ENCODE measurements at places on chromosomes 2 and 18. TPM values are rescaled to one million over a fixed set of nuclear protein-coding genes. Genes with fewer than 3 reads are reported as not detected.
A peak's percentile ranks its signal among the peaks of the same experiment; 100 is the strongest.

GRCh38 chr2:143398781-143399180 is 269.6 kb downstream of the ARHGAP15 start:
- H3K27me3 ChIP-seq, result no peaks in the 10 kb centered on the region
- DNase-seq, result no peak
- peaks cover 16% of the 10 kb centered on the region for H3K4me1 ChIP-seq
- no peak overlapping the region for H3K4me3 ChIP-seq
- no peak overlapping the region for H3K27ac ChIP-seq
- no peaks in the 10 kb centered on the region for H3K36me3 ChIP-seq

GRCh38 chr2:211449819-211450218 is 893.4 kb downstream of the CPS1 start:
- H3K36me3 ChIP-seq, result no peaks in the 10 kb centered on the region
- no peak overlapping the region for H3K4me3 ChIP-seq
- H3K27ac ChIP-seq, result no peak overlapping the region
- no peak for DNase-seq
- no peaks in the 10 kb centered on the region for H3K4me1 ChIP-seq
- peaks cover 2% of the 10 kb centered on the region for H3K27me3 ChIP-seq

DNA sequence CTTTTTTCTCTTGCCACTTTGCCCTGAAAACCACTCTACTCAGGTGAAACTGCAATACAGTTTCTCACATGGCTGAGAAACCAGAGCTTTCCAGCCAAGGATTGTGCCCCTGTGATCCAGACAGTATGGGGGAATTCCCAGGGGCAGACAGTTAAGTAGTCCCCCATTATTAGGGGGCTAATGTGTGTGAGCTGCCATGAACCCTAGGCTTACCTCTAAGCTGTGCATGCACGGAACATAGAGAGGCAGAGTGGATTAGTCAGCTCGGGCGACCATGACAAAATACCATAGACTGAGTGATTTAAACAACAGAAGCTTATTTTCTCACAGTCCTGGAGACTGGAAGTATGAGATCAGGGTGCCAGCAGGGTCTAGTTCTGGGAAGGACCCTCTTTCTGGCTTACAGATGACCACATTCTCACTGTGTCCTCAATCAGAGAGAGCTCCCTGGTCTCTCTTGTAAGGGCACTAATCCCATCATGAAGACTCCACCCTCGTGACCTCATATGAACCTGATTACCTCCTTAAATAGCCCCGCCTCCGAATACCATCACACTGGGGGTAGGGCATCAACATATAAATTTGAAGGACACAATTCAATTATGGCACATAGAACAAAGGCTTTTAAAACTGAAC is 215.1 kb downstream of the EIPR1 start:
- no peaks in the 10 kb centered on the region for H3K27me3 ChIP-seq
- peaks cover 18% of the 10 kb centered on the region for H3K36me3 ChIP-seq
- no peak overlapping the region for H3K27ac ChIP-seq
- no peaks in the 10 kb centered on the region for H3K4me1 ChIP-seq
- no peak overlapping the region for H3K4me3 ChIP-seq

GRCh38 chr2:40476436-40476835 is 24.5 kb upstream of the SLC8A1 start:
- no peaks in the 10 kb centered on the region for H3K36me3 ChIP-seq
- H3K27ac ChIP-seq, result no peak overlapping the region
- H3K4me1 ChIP-seq, result no peaks in the 10 kb centered on the region
- no peak for DNase-seq
- H3K4me3 ChIP-seq, result no peak overlapping the region
- H3K27me3 ChIP-seq, result peaks cover 10% of the 10 kb centered on the region

- no peak overlapping the region for H3K4me3 ChIP-seq
- H3K4me1 ChIP-seq, result peaks cover 3% of the 10 kb centered on the region
- H3K36me3 ChIP-seq, result no peaks in the 10 kb centered on the region
- H3K27ac ChIP-seq, result no peak overlapping the region
- no peak for DNase-seq
Observed at GRCh38 chr18:46711444-46711863, 45.4 kb downstream of the ST8SIA5 start.

CFAP210 gene
- total RNA-seq, result not detected

DNA sequence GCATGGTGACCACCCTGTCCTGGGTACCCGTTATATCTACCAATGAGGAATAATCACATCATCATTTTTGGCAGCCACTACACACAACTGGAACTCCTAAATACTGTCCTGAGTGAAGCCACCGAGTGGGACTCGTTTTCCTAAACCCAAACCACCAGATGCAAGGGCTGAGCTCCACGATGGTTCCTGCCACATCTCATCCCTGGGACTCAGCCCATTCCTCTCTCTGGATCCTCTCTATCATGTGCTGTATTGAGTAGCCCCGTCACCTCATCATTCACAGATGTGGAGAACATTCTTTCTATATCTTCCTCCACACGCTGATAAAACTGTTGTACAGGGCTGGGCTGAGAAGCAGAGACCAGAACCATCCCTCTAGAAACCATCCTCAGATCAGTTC is 79.4 kb upstream of the SMAD7 start:
- no peaks in the 10 kb centered on the region for H3K36me3 ChIP-seq
- no peak for DNase-seq

VIT gene
- 0.15 TPM for total RNA-seq

DNA sequence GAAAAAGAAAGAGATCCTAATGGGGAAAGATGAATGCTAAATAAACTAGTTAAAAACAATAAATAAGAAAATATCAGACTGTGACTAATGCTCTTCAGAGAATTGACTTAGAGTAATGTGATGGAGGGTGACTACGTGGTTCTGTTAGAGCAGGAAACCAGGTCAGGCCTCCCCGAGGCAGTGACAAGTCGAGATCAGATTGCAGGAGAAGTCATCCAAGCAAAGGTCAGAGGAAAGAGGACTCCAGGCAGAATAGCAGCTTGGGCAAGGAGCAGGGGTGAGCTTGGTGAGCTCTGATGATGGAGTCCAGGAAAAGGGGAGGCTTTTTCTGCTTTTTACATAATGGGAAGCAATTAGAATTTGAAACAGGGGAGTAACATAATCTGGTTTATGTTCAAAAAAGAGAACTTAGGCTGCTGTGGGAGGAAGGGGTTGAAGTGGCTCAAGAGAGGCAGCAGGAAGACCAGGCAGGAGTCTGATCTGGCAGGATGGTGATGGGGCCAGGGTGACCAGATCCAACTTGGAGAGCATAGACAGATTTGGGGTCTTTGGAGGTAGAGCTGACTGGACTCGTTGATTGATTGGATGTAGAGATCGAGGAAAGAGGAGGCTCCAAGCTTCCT is 27.3 kb upstream of the ITGB6 start:
- DNase-seq, result no peak
- no peaks in the 10 kb centered on the region for H3K36me3 ChIP-seq
- peaks cover 82% of the 10 kb centered on the region for H3K4me1 ChIP-seq
- no peaks in the 10 kb centered on the region for H3K27me3 ChIP-seq
- H3K27ac ChIP-seq, result peak overlapping the region; percentile 97

DNA sequence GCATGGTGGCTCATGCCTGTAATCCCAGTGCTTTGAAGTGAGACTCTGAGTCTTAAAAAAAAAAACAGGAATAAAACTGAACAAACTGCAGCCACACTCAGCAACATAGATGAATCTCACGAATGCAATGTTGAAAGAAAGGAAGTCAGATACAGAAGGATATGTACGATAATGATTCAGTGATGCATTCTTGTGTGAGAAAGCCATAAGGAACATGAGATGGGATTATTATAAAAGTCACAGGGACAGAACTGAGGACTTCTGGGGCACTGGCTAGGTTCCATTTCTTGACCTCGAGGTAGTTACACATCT is 56.9 kb upstream of the SMAD2 start:
- H3K4me1 ChIP-seq, result peaks cover 3% of the 10 kb centered on the region
- DNase-seq, result no peak
- H3K4me3 ChIP-seq, result no peak overlapping the region
- H3K27ac ChIP-seq, result no peak overlapping the region
- peaks cover 10% of the 10 kb centered on the region for H3K27me3 ChIP-seq

ETAA1 gene
- 10.2 TPM for total RNA-seq

- H3K4me1 ChIP-seq, result peaks cover 57% of the 10 kb centered on the region
- H3K36me3 ChIP-seq, result peaks cover 11% of the 10 kb centered on the region
Observed at GRCh38 chr2:235747786-235748091, 253.9 kb downstream of the AGAP1 start.

DNA sequence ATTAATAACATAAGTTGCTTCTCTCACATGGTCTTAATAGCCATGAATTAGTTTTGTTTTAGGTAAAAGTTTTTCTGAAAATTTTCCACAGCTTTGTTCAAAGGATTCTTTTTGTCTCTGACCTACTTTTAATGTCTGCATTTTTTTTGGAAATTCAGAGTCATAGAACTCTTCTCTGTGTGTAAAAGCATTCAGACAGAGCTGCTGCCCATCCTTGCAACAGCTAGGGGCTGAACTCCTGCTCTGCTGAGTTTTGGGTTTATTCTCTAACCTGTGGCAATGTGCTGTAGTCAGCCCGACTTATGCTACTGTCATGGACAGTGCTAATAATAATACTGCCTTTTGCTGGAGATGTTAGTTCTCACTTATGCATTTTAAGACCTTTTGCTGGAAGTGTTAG is 44.1 kb downstream of the RALBP1 start:
- H3K4me3 ChIP-seq, result no peak overlapping the region
- H3K4me1 ChIP-seq, result peaks cover 36% of the 10 kb centered on the region
- no peaks in the 10 kb centered on the region for H3K27me3 ChIP-seq
- peak overlapping the region; percentile 17 for H3K27ac ChIP-seq
- peaks cover 5% of the 10 kb centered on the region for H3K36me3 ChIP-seq

DNA sequence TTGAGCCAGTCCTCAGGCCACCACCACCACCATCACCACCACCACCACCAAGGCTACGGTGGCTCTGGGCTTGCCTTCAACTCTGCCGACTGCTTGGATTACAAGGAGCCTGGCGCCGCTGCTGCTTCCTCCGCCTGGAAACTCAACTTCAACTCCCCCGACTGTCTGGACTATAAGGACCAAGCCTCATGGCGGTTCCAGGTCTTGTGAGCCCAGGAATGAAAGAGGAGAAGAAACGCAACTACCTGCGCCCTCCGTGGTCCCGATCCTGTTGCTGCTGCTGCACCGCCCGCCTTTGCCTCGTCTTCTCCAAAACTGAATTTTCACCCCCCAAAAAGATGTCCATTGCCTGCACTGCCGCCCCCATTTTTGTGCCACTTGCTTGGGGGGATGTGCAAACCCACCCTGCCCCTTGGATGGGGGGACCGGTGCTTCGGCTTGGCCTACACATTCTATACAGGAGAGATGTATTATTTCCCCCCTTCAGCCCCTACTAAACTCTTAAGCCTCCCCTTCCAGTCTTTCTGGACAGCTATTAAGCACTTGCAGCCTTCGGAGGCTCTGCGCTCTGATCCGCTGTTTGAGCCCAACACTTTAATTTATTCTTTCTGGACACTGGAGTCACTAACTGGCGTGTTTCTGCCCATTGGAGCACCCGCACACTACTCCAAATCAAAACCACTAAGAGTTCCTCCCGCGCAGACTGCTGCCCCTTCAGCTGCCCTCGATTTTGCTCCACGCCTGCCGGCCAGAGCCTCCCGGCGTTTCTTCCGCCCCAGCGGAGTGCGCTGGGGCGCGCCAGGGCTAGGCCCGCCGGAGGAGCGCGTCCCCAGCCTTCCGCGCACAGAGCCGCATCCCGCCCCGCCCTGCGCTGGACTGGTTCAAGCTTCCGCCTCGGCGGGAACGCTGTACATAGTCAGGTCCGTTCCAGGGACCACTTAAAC is 5.7 kb downstream of the OTX1 start:
- no peak overlapping the region for H3K27ac ChIP-seq
- peaks cover 11% of the 10 kb centered on the region for H3K36me3 ChIP-seq
- H3K4me1 ChIP-seq, result peaks cover 44% of the 10 kb centered on the region
- DNase-seq, result no peak
- peaks cover 79% of the 10 kb centered on the region for H3K27me3 ChIP-seq

KRTCAP3 gene
- total RNA-seq, result 1.4 TPM

GRCh38 chr2:206212673-206213513 is 53.2 kb downstream of the EEF1B2 start:
- H3K4me1 ChIP-seq, result peaks cover 37% of the 10 kb centered on the region
- peak overlapping the region; percentile 97 for H3K27ac ChIP-seq
- H3K27me3 ChIP-seq, result no peaks in the 10 kb centered on the region
- H3K36me3 ChIP-seq, result no peaks in the 10 kb centered on the region
- H3K4me3 ChIP-seq, result peak overlapping the region; percentile 66
- no peak for DNase-seq

ARL4C gene
- total RNA-seq, result 16.4 TPM

GRCh38 chr2:62540408-62541168 is 34.6 kb upstream of the TMEM17 start:
- peaks cover 4% of the 10 kb centered on the region for H3K27me3 ChIP-seq
- no peak overlapping the region for H3K27ac ChIP-seq
- DNase-seq, result no peak

- peaks cover 51% of the 10 kb centered on the region for H3K4me1 ChIP-seq
- H3K36me3 ChIP-seq, result no peaks in the 10 kb centered on the region
- H3K27ac ChIP-seq, result peak overlapping the region; percentile 99
- no peak for DNase-seq
- no peaks in the 10 kb centered on the region for H3K27me3 ChIP-seq
- peak overlapping the region; percentile 81 for H3K4me3 ChIP-seq
Observed at GRCh38 chr18:3593381-3593903, 143.5 kb downstream of the TGIF1 start.
